Hematopoietic multipotent progenitor cell treated with erythropoietin and hydrocortisone succinate and interleukin-3 and kit ligand, for 4 days (in vitro differentiated cells): ENCODE measurements at places on chromosomes 12 and 14.

DNA sequence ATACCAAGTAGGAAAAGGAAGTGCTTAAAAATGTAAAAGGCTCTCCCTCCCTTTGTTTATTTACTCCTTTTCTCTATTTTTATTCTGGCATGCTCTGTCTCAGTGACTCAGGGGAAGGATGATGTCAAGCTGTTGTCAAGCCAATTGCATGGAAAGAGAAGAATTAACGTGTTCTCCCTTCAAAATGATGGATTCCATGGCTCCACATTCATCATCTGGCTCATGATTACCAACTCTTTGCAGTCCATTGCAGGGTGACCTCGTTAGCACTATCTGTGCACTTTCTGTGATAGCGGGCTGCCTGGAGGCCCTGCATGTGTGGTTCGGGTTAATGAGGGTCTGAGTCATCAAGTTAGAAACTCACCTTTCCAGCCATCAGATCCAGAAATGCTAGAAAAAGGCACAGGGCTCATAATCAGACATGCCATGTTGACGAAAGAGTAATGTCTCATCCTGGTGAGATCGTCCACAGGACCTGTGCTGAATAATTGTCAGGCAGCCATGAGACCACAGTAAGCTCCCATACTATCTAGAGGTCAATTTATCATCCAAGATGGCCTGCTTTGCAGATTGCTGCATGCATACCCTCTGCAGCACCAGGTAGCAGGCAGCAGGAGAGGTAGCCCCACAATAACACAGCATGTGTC is 79.2 kb upstream of the BTG1 start:
- no peak for DNase-seq

GRCh38 chr12:131909081-131909751 is 14.8 kb downstream of the ULK1 start:
- DNase-seq: no peak

- DNase-seq: peak; percentile 94
Measured at GRCh38 chr12:52023182-52023975, 16.6 kb downstream of the TAMALIN start.

- no peak for DNase-seq
Measured at GRCh38 chr12:24328261-24328660, 378.8 kb upstream of the SOX5 start.

DNA sequence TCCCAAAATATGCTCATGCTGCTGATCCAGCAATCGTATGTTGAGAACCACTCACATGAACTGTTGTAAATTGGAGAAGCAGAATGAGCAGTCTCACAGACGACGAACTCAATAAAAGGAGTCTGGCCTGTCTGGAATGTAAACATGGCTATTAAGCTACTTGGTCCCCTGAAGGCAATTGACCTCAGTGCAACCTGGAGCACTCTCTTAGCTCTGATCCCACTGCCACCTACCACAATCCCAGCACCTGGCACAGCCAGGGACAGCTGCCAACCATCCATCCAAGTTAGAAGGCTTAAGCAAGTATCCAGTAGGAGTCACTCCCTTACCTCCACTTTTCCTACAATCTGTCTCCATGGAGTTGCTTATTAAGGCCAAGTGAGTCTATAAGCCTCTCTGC is 406.9 kb upstream of the CLEC14A start:
- DNase-seq: no peak
